ENCODE measurements at places on chromosomes 3 and 15.
A peak's percentile ranks its signal among the peaks of the same experiment; 100 is the strongest.

DNA sequence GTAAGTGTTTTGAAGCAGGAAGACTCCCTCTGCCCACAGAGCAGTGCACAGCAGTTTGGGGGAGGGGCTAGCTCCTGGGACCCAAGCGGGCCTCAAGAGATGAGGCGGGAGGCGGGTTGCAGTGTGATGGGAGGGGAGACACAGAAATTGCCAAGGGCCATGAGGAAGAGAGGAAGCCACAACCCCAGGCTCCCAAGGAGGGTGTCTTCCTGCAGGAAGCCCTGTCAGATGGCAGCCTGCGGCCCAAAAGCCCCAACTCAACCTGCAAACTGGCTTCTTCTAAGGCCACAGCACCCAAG, 7.3 kb upstream of the ISLR2 start:
- DNase-seq = no peak

- no peak for DNase-seq
These were observed 72.2 kb downstream of the SLC7A14 start for GRCh38 chr3:170513642-170514041.

DNA sequence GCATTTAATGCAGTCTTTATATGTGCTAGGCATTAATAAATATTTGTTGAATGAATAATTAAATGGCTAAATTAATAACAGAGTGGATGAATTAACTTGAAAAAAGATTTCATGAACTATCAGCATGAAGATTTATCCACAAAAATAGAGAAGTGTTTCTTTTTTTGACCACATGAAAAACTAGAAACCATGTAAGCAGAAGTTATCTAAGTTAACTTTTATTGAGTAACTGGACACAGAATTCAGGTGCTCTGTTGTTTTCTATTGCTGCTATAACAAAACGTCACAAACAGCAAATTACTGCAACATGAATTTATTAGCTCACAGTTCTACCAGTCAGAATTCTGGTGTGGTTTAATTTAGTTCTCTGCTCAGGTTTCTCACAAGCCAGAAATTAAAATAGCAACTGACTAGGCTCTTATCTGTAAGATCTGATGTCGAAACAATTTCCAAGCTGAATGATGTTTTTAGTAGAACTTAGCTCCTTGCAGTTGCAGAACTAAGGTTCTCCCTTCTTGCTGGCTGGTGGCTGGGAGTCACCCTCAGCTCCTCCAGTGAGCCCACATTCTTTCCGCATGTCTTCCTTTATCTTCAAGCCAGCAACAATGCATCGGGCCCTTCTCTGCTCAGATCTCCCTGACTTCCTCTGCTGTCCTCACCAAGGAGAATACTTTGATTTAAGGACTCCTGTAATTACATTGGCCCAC, 810.2 kb upstream of the ALCAM start:
- DNase-seq = no peak

DNA sequence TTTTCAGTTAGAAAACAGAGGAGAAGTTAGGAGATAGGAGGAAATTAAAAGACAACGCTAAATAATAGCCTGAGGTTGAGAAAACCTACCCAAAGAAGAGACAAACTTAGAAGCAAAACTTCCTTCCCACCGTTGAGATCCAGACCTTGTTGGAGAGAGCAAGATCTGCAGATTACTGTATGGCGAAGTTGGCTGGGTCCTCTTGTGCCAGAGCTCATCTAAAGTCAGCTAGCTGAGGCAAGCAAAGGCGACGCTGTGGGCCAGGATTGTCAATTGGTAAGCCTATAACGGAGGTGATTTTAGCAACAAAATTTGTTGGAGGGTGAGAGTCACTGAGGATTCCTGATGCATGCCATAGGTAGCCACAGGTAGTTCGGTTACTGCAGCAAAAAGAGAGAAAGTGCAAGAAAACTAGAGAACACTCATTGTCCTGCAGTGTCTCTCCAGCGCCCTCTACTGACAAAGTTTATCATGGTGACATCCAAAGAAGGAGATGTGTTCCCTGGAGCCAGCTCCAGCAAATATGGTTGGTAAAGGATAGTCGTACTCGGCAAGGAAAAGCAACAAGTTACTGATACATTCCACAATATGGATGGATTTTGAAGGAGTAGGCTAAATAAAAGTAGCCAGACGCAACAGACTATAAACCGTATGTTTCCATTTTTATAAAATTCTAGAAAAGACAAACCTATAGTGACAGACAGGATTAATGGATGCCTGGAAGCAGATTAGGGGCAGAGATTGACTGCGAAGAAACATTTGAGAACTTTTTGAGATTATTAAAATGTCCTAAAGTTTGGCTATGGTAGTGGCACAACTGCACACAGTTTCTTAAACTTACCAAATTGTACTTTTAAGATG, 9.8 kb upstream of the OR5K4 start:
- no peak for DNase-seq

GRCh38 chr3:17021614-17022013, 136.9 kb downstream of the PLCL2 start:
- no peak for DNase-seq

DNA sequence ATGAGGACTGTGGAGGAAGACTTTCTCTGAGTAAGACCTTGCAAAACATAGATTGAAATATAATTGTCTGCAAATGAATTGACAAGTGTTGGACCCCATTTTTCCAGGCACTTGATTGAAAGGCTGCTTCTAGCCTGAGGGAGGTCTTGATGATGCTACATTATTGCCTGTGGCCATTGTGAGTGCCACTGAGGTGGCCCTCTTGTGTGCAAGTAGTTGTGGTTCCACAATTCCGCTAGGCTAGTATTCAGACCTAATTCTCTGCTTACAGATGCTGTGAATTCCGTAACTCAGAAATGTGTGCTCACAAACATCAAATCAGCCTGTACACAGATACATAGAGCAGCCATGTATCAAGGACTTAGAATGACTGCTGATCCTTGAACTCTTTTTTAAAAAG, 34.7 kb downstream of the FNDC3B start:
- DNase-seq = no peak

DNA sequence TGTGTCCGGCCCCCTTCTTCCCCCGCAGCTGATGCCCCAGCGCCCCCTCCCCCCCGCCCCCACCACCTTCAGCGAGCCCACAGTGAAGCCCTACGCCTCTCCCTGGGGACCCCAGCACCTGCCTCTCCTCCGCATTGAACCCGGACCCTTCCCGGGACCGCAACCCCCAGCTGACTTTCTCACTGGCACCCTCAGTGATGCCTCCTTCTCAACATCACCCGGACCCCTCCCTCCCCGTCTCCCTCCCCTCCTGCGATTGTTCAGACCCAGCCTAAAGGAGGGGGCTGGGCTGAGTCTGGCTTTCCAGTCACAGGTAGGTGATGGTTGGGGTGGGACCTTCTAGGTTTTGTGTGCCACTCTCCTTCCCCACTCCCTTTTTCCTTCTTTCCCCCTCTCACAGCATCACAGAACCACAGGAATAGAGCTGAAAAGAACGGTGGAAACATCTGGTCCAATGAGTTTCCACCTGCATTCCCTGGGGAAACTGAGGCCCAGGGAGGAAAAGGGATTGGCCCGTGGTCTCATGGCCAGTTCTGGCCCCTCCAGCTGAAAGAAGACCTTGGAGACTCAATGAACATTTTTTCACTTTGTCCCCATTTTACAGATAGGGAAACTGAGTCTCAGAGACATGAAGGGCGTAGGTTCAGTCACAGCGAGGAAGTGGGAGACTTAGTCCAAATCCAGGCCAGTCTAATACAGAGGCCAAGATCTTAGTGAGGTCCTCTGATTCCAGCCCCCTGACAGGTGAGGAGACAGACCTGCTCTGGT, 828 bp downstream of the CAND2 start:
- no peak for DNase-seq

DNA sequence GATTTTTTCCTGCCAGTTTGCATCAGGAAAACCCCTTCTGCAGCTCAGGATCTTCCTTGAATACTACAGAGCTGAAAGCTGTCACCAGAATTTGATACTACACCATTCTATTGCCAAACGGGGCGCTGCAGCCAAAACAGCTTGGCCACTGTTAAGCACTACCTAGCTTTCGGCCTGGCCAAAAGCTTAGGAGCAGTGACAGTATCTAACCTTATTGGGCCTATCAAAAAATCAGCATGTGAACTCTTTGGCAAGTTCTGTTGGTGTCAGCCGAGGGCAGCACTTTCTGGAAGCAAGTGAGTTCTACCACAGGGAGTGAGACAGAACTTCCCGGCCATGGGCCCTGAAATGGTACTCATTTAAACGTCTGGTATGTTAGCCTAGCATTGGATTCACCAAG, 16.1 kb upstream of the GYG1 start:
- DNase-seq = peak; percentile 24

- no peak for DNase-seq
These were observed 1.2 kb downstream of the SS18L2 start for GRCh38 chr3:42591811-42592210.

DNA sequence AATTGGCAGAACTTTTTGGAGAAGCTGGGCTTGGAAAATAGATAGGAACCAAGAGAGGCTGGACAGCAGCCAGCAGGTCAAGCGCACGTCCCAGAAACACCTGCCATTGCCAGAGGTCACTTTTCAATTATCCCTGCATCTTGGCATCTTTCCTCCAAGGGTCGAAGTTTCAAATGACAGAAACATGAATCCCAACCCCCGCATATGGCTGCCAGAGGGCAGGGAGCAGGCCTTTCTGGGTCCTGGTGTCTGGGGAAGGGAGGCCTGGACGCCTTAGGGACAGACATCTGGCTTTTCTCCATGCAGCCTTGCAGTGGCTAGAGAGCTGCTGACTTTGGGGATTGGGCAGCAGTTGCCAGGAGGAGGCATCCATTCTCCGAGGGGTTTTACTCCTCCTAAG, 164.5 kb upstream of the TPM1 start:
- no peak for DNase-seq

DNA sequence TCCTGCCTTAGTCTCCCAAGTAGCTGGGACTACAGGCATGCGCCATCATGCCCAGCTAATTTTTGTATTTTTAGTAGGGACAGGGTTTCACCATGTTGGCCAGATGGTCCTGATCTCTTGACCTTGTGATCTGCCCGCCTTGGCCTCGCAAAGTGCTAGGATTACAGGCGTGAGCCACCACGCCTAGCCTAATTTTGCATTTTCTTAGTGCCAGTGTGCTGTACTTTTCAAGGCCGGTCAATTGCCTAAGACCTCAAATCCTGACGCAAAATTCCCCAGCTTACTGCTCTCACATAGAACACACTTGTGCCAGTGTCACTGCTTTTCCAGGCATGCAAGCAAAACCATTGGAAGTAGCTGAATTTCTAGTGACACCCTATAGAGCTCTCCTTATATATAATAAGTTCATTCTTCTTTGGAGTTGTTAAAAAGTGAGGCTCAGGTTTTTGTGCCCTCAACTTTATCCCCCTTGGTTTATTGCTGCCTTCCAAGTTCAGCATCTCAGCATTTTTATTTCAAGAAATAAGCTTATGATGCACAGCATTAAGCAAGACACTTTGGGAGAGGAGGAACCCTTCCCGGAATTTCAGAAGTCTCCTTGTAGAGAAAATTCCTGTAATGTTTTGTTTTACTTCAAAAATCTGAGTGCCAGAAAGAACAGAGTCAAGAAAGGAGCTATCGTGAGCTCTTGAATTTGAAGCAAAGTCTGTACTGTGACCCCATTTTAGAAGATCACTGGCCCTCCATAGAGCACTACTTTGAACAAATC, 93.2 kb downstream of the FILIP1L start:
- DNase-seq = no peak

DNA sequence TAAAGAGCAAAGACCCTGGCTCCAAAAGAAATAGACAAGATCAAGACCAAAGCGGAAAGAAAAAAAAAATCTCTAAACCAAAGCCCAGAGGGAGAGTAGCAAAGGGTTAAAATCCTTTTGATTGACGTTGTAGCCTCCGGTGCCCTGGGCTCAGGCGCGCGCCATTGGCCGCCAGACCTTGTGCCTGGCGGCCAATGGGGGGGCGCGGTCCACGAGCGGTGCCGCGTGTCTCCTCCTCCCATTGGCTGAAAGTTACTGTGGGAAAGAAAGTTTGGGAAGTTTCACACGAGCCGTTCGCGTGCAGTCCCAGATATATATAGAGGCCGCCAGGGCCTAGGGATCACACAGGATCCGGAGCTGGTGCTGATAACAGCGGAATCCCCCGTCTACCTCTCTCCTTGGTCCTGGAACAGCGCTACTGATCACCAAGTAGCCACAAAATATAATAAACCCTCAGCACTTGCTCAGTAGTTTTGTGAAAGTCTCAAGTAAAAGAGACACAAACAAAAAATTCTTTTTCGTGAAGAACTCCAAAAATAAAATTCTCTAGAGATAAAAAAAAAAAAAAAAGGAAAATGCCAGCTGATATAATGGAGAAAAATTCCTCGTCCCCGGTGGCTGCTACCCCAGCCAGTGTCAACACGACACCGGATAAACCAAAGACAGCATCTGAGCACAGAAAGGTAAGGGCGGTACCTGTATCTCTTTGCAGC, at the start of gene HES1:
Gene HES1 (plus strand): TSS at position 343 of the 713 bp plus-strand sequence. CDS start 233 bp downstream, at position 576.
- DNase-seq = peak; percentile 92

DNA sequence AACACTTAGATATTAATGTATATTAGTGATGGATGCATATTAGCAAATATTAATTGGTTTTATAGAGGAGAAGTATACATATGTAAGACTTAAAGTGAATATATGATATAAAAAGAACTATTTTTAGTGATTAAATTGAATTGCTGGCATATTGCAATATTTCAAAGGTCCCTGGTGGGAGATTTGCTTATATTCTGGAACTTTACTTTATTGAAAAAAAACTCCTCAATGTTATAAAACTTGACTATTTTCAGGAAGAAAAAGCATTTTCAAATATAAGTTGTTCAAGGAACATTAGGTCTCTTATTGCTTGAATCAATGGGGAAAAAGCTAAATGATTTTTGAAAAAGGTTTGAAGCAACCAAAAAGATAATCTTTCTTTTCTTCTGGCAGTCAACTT, 21.4 kb upstream of the OTOL1 start:
- no peak for DNase-seq

- no peak for DNase-seq
These were observed 85.5 kb downstream of the FOXP1 start for GRCh38 chr3:71497971-71498444.

DNA sequence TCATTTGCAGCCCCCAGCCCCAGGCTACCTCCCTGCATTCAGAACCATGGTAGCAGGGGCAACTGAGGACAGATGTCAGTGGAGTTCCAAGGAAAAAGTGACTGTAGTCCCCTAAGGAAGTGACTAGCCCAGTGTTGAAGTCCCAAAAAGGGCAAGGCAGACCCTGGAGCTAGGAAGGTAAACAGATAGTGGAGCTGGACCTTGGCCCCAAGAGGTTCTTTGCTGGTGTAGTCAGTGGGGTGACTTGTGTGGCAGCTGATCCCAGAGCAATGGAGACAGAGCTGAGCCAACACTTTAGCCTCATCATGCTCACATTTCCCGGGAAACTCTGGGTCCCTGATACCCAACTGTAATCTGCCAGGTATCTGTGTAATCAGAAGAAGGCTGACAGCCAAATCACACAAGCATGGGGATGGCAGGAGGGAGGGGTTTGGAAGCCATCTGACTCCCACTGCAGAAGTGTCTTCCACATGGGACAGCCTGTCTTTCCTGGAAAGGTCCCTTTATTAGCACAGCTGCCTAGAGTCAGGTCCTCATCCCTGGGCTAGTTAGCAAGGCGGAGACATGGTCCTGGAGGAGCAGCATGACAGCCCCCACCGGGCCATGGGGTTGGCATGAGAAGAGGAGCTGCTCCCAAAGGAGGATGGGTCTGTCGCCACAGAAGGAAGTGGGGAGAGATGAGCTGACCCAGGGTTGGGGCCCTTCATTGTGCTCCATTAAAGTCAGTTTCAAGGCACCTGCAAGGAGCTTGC, 39.8 kb downstream of the PXYLP1 start:
- DNase-seq = no peak

- DNase-seq = no peak
These were observed 9.4 kb downstream of the SLC6A20 start for GRCh38 chr3:45786801-45787495.

GRCh38 chr15:52466134-52466701, 62.5 kb downstream of the MYO5A start:
- no peak for DNase-seq

Data from stromal cell of bone marrow (primary cell).